Activated CD8-positive, alpha-beta memory T cell treated with anti-CD3 and anti-CD28 coated beads for 4 hours (primary cell): ENCODE measurements at places on chromosomes 12 and 14.

DNA sequence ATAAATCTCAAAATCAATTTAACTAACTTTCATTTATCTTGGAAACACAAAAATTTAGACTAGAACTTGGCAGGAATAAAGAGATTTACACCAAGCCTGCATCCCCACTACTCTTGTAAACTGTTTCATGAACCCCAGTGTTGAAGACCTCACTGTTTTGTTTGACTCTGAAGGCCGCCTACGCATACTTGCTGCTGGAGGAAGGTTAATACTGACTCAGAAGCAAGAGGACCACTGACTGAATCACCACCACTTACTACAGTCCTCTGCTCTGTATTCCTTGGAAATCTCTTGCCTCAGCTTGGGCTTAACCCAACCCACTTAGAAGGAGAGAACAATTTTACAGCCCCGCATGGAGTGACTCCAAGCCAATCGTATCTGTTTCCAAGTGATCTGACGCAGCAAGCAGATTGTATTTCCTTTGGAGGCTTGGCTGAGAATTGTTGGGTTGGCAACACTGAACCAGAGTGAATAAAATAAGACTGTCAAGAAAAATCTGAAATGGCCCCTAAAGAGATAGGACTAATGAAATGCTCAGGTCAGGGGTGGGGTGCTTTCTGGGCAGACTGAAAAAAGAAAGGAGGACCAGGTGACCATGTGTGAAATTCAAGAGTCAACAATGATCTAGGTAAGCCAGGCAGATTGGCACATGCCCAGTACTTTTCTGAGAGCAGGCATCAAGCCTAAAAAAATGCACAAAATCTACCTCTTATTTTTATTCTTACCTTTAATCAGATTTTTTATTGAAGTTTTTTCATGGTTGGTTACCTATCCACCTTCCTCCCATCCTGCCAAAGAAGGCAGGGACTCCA, 248.6 kb downstream of the ZFP36L1 start:
- no peak for DNase-seq

GRCh38 chr12:32233568-32233967, 126.9 kb downstream of the BICD1 start:
- no peak for DNase-seq

- no peak for DNase-seq
Measured at GRCh38 chr14:31696378-31696777, 135.2 kb downstream of the NUBPL start.

DNA sequence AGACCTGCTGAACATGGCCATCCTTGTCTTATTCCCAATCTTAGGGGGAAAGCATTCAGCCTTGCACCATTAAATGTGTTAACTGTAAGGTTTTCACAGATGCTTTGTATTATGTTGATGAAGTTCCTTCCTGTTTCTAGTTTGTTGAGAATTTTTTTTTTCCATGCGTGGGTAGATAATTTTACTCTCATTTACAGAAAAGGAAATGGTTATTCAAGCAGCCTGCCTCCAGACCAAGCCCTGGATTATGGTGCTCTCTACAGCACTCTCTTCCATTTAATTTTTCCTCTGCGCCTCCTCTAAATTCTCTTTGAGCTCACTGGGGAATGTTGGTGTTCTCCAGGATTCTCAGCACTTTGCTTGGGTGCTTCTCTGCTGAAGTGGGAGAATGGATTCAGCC, 179.3 kb upstream of the PZP start:
- no peak for DNase-seq

DNA sequence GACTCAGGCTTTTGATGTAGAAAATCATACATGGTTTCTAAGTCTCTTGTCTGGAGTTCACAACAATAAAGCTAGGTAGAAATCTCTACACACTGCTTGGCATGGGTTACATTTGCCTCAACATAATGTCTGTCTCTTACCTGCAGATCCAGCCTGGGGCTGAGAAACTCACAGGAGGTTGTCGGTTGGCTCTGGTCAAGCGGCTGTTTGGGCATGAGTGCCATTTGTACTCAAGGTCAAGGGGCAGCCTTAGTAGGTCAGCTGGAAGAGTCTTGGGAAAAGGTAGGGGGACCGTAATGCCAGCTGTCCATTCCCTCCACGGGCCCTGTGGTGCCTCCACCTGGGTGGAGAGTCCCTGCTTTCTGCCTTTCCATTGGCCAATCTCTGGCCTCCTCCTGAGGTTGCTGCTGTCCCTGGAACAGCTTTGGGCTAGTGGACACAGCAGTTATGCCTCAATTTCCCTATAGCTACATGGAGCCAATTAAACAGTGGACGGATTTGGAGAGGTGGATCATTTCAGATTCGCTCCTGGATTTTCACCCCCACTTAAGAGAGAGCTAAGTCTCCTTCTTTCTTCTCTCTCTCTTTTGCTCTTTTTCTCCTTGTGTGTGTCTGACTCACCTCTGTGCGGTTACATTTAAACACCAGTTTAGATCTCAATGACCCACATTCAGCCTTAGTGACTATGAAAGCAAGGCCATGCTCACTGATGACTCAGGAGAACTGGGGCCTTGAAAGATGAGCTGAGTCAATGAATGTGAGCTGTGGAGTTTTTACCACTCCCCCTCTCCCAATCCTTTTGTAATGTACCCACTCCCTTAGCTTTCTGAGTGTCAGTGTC, 132.8 kb upstream of the HIF1A start:
- no peak for DNase-seq

DNA sequence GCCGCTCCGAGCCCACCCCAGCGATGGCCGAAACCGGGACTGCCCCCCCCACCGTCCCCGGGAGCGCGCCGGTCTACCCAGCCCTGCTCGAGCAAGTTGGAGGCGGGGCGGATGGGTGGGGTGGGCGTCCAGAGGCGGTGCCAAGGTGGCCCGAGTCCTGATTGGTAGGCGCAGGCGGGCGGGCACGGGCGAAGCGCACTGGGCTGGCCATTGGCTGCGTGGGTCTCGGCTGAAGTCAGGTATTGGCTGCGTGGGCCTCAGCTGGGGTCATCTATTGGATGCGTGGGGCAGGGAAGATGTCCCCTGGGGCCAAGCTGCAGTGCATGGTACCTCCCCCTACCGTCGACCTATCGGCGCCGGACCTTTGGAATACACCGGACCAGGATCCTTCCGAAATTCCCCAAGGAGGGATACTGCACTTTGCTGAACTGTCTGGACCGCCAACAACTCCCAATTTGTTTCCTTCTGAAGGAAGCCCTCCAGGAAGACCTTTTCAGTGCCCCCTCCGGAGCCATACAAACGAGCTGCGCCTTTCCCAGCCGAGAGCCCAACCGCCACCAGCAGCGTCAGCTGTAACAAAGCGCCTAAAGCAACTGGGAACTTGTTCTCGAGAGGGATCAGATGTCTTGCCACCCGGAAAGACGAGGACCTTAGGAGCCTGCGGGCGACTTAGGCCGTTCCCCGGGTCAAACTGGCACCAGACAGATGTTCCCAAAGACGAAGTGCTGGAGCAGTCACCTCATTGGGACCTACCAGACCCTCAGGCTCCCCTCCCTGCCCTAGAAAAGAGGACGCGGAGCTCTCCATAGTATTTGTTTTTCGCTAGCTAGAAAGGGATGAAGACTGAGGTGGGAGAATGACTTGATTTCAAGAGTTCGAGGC, at the start of gene HOMEZ:
Gene HOMEZ, minus strand, starts transcription at position 113 of the 882 bp plus-strand sequence. CDS start 180 bp downstream, outside the sequence.
- DNase-seq, result peak; percentile 95

DNA sequence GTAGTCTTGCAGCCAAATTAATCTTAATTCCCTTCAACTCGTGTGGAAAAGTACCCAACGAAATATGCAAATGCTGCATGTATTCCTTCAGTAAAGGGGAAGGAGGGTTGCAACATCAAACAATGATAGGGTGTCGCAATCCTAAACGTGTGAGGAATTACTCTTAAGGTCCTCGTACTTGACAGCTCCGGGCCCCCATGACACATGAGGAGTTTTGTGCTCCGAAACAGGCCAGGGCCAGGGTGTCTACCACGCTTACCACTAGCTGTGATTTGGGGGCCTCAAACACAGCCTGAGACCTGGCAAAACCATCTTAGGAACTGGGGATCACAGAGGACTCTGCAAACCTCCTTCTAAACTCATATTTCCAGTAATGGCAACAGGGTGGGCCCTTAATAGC, 20.4 kb downstream of the FOS start:
- no peak for DNase-seq

DNA sequence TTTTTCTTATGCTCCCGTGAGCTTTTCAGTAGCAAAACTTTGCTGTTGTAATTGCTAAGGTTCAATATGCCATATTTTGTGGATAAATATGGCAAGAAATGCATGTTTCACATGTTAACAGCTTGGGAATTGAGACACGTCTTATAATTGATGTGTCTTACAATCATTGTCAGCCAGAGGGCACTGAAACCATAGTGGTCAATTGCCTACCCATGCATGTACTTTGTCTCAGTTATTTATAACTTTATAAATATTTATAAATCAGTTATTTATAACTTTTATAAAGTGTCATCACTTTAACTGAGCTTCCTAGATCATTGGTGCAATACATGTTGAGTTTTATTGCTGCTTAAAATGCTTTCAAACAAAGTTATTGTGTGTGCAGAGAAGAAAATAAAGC, 82.0 kb downstream of the CATSPERB start:
- DNase-seq, result no peak

- DNase-seq, result no peak
Measured at GRCh38 chr12:122184517-122184916, 1.6 kb downstream of the LRRC43 start.

GRCh38 chr14:58942516-58942915, 246.0 kb upstream of the DAAM1 start:
- DNase-seq, result no peak

DNA sequence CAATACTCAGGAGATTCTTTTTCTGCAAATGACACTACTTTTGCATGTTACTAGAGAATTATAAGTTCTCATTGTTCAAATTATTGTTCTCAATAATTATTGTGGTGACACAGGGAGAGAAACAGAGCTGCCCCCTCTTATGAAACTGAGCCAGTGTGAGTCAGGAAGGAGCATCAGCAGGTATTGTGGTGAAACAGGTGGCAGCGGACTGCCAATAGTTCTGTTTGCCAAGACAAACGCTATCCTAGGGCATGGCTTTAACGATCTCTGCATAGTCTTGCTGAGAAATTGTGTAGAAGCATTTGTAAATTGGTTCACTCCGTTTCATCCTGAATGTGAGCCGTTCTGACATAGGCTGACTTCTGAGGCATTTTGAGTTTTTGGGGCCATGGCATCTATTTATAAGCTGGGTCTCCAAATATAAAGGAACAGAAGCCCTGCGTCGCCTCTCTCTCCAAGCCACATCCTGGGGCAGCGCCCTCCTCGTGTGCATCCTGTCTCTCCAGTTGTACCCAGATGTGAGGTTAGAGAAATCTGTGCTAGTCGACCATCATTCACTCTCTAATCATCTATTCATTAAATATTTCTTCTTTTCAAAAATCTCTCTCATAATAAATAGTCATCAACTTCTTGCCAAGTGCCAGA, 15.8 kb upstream of the PPP4R4 start:
- no peak for DNase-seq

DNA sequence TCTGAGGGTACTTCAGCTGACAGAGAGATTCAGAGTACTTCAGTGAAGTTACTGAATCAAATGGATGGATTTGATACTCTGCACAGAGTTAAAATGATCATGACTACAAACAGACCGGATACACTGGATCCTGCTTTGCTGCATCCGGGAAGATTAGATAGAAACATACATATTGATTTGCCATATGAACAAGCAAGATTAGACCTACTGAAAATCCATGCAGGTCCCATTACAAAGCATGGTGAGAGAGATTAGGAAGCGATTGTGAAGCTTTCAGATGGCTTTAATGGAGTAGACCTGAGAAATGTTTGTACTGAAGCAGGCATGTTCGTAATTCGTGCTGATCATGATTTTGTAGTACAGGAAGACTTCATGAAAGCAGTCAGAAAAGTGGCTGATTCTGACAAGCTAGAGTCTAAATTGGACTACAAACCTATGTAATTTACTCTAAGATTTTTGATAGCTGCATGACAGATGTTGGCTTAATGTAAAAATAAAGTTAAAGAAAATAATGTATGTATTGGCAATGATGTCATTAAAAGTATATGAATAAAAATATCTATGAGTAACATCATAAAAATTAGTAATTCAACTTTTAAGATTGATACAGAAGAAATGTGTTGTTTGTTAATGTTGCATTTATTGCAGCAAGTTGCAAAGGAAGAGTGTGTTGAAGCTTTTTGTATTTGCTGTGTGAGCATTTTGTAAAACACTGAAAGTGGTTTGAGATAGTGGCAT, 136.1 kb upstream of the RAP1B start:
- no peak for DNase-seq

DNA sequence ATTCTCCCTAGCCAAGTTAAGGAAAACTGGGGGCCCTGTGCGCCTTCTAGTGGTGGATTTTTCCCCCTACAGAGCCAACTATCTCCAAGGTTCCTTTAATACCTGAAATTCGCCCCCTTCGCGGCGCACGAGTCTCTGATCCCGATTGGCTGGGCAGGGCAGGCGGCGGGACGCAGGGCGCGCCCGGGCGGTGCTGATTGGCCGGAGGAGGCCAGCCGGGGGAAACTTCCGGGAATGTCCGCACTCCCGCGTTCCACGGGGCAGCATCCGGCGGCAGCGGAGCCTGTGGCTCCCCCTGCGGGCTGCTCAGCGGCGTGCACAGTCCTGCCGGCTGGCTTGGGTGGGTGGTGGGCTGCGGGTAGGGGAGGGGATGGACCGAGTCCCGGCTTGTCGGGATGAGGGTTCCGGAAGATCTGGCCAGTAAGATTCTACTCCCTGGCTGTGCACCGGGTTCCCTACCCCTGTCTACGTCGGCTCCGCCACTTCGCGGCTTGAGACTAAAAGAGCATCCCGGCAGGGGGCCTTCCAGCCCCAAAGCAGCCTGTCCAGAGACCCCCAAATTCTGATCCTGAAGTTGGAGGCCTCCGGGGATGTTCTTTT, at the start of gene NABP2:
Gene NABP2, plus strand, starts transcription at position 241 of the 600 bp plus-strand sequence. CDS start 515 bp downstream, outside the sequence.
- peak; percentile 85 for DNase-seq

DNA sequence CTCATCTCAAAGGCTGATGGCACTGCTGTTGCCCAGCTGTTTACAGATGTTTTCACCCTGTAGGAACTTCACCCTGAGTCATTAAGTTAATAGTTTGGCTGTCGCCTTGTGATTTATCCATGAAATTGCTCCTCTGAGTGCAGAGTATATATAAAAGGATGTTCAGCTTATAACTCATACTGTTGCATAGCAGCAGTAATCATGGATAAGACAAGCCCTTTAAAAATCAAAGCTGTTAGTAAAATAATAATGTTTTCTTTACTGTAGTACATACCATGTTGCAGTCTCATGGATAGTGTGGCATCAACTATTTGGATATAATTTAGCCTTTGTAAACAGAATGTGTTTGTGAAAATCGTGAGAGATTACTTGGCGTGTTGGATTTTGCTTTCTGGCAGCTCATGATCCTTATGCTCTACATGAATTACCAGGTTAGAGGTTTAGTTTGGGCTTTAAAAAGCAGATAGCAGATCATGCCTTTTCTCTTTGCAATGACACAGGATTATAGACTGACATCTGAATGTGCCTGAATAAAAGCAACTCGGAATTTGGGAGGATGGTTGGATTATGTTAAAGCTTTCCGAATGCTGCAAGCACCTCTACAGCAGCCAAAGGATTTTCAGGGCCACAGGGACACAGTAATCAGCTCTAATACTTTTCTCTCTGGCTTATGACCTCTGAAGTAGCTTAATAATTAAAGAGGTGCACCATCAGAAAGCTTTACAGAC, 279.7 kb upstream of the ATP2B1 start:
- DNase-seq, result no peak
